ENCODE measurements at places on chromosomes 3 and 15.

- DNase-seq, result no peak
Measured at GRCh38 chr3:170323331-170323730, 34.2 kb upstream of the SKIL start.

DNA sequence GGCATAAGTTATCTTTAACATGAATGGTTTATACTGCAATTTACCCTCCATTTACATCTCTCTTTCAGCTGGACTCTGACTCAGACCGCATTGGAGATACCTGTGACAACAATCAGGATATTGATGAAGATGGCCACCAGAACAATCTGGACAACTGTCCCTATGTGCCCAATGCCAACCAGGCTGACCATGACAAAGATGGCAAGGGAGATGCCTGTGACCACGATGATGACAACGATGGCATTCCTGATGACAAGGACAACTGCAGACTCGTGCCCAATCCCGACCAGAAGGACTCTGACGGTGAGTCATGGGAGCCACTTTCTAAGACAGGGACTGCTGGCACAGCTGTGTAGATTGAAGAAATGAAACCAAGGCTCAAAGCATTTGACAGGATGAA, 11.6 kb downstream of the THBS1 start:
- no peak for DNase-seq

DNA sequence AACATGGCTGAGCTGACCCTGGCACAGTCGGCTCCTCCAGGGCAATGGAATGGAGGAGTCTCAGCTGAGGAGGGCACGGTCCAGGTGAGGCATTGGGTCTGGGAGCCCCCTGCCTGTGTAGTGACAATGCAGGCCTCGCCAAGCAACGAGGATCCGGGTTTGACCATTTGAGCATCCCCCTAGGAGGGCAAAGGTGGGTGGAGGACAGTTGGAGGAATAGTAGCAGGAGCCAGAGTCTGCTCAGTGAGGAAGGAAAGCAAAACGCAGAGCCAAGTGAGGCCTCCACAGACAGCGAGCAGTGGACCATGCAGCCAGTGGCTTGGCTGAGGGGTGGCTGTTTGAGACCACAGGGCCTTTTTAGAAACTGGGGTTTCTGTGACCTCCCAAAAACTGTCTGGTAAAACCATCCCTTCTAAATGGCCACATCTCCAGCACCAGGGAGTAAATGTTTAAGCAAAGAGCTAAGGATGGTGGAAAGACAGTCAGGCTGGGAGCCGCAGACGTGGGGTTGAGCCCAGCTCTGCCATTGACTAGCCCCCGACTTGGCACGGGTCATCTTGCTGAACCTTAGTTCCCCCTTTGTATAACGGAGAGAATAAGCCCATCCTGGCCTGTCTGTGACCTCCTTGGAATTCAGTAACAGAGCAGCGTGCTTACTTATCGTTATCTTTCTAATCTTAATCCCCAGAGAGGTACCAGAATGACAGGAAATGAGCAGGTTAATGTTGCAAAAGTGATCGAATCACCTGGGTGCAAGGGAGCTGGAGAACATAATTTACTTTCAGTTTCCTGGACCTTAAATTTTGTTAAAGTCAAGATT, 46.8 kb downstream of the CMTM6 start:
- no peak for DNase-seq

DNA sequence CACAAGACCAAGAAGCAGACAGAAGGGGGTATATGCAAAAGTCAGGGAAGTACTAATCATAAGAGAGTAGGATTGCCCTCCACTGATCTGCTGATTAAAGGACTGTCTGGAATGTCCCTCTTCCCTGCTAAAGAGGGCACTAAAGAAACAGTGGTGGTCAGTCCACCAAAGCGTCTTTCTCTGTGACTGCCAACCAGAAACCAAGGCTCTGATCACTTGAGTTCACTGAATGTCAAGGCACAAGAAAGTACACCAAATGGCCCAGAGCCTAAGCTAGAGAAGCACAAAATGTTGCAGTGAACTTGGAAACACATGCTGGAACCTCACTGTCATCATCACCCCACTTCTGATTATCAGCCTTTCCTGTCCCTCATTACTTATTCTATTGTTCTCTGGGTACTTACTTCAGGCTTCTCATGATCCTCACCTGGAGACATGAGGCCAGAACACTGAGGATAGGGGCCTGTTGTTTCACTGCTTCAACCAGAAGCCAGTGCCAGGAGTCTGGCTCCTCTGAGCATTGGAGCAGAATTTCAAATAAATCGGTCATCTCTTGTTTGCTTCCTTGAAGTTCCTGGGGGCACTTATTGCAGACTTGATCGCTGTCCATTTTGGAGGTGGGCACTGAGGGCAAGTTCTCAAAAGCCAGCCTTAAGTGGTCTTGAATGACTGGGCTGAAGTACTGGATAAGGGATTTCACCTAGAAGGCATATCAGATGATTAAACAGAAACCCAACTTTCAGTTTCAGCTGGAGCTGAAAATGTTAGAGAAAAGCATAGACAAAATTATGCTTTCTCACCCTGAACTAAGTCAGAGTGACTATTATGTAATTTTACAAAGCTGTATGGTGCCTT, 58.9 kb downstream of the EIF3J start:
- no peak for DNase-seq

- no peak for DNase-seq
Measured at GRCh38 chr3:186220911-186221645, 112.2 kb upstream of the ETV5 start.
